Activated CD8-positive, alpha-beta T cell treated with anti-CD3 and anti-CD28 coated beads for 36 hours (primary cell): ENCODE measurements at places on chromosomes 13 and 19. TPM values are rescaled to one million over a fixed set of nuclear protein-coding genes. Genes with fewer than 3 reads are reported as not detected.

GRCh38 chr13:48505597-48506091 lies 27.2 kb downstream of the RCBTB2 start:
- peak; percentile 68 for DNase-seq

DNA sequence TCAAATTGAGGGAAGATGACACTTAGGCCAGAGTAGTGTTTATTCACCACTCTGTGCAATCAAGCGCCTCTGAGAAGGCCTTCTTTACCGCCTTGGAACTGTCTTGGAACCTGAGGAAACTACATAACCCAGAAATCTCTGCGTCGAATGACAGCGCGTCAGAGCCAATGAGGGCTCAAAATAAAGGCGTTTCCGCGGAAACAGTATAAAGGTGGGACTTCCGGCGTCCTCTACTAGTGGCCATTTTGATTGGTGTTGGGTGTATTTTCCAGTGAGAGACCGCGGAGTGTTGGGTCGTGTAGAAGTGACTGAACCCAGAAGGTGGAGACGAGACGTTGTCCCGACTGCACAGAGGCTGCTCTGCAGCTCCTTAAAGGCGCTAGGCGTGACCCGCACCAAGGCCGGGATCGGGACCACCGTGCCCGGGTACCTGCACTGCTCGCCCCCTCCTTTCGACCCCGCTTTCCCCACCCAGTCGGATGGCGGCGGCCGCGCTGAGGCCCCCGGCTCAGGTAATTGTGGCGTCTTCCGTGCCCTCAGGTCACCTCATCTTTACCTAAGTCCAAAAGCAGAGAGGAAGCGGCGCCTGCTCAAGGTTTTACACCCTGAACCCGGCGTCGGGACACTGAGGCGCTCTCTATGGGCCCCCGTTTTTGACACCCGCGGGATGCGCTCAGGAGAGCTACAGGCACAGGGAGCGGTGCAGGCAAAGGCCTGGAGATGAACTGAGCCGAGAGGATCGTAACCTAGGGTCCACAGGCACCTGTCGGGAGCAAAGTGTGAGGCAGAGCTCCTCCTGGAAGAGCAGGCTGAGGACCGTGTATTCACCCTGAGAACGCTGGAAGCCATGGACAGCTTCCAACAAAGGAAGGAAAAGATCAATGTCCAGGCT lies at the start of gene ZNF776:
TSS of gene ZNF776 (plus strand) at position 236 of the 892 bp plus-strand sequence. CDS start at position 480, 244 bp downstream.
- DNase-seq, result peak; percentile 92

DNA sequence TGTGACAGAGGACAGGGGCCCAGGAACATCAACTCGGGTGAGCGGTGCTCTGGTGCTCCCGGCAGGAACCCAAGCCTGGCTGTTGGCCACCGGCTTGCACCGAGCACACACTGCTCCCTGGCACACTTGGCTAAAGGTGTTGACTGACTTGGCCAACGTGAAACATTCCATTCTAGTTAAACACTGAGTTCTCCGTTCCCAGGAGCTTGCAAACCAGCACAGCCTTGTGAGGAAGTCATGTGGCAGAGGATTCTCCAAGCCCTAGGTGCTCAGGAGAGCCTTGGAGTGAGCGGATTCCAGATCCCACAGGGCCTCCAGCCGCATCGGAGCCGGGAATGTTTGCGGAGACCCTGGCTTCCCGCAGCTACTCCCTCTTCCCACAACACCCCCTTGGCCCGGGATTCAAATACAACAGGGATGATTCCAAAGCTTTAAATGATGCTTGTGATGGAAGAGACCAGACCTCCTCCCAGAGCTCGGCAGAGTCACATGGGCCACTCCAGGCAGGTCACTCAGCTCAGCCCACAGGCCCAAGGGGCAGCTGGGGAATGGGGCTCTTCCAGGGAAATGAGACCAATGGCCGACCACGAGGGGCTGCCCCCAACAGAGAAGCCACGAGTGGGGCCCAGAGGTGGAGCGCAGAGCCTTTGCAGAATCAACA lies 2.9 kb downstream of the C13orf46 start:
- no peak for DNase-seq

GRCh38 chr19:38142176-38143035 lies 81.6 kb downstream of the DPF1 start:
- DNase-seq, result peak; percentile 82

The CYP2F1 gene
- total RNA-seq, result not detected
